ENCODE measurements at places on chromosomes 5 and 9.

DNA sequence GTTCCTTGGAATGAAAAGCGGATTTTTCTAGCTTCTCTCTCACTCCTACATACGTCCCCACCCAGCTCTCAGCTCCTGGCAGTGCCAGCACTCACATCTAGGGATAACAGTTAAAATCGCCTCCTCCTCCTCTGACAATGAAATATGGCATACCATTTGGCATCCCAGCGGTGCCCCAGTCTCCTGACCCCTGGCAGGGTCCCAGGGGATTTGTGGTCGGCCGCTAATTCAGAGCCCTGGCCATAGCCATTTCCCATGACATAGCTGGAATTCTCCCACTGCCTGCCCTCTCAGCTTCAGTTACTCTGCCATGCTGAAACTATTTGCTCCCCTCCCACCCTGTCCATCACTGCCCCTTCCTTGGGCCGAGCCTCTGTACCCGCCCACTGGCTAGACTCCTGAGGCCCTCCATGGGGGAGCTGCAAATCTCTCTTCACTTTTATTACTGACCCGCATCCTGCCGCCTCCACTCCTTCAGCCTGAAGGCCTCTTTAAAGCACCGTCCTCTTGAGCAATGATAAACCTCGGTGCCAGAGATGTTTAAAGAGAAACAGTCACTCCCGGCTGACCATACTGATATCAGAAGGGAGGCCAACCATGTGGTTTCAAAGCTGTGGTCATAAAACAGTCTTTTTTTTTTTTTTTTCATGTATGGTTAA is 139.8 kb downstream of the SLIT3 start:
- DNase-seq, result no peak

GRCh38 chr5:151570058-151570457 is 21.1 kb downstream of the FAT2 start:
- no peak for DNase-seq

DNA sequence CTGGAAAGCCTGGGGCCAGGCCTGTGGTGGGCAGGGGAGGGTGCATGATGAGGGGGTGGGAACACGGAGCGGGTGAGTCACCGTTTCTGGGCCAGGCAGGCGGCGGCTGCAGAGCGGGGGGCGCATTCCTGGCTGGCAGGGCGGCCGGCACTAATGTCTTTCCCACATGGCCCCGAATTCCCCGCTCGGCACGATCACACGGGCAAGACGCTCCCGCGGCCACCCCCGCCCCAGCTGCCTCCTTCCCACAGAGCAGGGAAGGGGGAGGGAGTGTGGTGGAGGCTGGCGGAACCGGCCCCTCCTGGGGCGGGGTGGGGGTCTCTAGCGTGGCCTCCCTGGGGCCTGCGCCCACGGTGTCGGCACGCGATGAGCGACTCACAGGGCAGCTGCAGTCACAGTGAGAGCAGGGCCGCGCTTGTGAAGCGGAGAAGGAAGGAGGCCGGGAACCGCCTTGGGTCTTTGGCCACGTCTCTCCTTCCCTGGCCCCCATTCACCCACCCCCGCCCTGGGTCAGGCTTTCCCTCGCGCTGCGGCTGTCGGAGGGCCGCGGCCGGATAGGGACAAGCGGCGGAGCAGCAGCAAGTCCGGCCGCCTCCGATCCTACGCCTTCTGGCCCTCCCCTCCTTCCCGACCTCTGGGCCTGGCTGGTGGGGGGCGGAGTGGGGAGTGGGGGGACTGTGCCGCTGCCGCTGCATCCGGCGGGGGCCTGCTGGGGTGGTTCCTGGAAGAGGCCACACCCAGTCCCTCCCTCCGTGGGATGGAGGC is 48.9 kb downstream of the CXXC5 start:
- no peak for DNase-seq

DNA sequence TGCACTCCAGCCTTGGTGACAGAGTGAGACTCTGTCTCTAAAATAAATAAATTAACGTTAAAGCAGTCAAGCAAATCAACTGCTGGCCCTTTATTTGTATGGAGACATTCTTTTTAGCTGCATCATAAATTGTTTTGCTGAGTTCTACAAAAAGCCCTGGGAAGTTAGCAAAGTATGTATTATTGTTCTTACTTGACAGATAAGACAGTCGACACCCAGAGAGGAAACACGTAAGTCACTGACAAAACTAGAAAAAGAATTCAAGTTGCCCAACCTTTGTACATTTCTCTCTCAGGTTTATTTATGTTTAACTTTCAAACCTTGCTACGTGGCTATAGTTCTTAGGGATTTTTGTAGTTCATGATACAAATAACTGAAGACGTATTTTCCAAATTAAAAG is 40.4 kb upstream of the MACIR start:
- DNase-seq, result no peak

DNA sequence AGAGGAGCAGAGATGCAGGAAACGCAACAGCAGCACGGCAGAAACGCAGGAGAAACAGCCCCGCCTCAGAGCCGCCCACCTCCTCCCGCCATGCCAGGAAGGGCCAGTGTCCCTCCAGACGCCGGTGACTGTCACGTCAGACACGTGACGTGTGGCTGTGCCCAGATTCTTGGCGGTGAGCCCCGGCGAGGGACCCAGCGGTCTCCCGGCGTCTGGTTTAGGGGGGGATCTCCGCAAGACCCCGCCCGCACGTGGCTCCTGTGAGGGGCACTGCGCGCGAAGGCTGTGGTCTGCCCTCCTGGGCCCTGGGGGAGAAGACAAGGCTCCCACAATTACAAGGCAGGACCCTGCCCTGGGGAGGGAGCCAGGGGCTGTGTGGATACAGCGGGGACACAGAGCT is 2.4 kb upstream of the LCN8 start:
- DNase-seq, result no peak

- DNase-seq, result no peak
Measured at GRCh38 chr5:56710826-56711590, 104.3 kb upstream of the MAP3K1 start.

GRCh38 chr5:109125755-109126429 is 283.9 kb downstream of the PJA2 start:
- DNase-seq, result no peak

DNA sequence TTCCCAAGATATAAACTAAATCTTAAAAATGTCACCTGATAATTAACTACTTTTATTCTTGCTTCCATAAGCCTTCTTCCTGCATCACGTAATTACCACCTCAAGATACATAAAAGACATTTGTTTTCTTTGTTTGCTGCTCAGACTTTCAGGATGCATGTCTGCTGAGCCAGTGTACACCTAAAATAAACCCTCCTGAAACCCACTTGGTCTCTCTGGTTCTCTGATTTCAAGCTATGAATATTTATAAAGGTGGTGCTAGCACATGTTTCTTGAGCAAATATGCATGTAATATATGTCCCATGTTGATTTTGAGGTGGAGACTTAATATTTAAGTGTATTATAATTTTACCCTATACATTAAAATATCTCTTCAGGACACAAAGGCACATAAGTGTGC is 1627.7 kb upstream of the CDH9 start:
- DNase-seq, result no peak

DNA sequence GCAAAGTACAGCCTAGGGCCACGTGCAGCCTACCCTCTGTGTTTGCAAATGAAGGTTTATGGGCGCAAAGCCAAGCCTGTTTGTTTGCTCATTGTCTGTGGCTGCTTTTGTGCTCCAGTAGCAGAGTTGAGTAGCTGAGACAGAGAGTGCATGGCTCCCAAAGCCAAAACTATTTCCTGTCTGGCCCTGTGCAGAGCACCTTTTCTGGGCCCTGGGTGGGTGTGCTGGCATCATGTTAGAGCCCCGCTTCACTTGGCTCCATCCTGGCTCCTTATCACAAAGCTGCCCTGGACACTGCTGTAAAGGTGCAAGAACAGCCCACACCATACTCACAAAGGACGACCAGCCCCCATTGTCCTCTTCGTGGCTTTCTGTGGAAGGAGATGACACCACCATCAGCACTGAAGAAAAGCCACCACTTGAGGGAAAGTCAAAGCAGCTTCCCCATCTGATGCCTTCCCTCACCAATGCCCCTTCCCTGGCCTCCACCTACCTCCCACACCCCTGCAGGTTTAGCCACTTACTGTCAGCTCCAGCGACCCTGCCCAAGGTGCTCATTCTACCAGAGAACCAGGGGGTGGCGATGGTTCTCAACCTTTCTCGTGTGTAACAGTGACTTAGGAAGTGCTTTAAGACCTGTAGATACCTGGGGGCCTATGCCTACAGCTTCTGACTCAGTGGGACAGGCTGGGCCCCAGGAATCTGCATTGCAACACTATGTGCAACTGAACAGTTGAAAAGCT is 23.4 kb downstream of the LCP2 start:
- peak; percentile 30 for DNase-seq

GRCh38 chr5:150190503-150190979 is 679 bp downstream of the SLC6A7 start:
- no peak for DNase-seq

- no peak for DNase-seq
Measured at GRCh38 chr5:37859805-37860204, 20.0 kb upstream of the GDNF start.

DNA sequence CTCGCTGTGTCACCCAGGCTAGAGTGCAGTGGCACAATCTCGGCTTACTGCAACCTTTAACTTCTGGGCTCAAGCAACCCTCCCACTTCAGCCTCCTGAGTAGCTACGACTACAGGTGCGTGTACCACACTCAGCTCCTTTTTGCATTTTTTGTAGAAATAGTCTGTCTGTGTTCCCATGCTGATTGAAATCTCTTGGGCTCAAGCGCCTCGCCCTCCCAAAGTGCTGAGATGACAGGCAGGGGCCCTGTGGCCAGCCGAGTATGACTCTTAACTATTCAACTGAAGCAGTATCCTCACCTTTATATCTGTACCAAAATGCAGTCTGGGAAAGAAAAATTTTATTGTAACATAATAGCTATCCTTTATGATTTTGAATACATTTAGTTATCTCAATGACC is 12.2 kb upstream of the NIM1K start:
- DNase-seq, result no peak

DNA sequence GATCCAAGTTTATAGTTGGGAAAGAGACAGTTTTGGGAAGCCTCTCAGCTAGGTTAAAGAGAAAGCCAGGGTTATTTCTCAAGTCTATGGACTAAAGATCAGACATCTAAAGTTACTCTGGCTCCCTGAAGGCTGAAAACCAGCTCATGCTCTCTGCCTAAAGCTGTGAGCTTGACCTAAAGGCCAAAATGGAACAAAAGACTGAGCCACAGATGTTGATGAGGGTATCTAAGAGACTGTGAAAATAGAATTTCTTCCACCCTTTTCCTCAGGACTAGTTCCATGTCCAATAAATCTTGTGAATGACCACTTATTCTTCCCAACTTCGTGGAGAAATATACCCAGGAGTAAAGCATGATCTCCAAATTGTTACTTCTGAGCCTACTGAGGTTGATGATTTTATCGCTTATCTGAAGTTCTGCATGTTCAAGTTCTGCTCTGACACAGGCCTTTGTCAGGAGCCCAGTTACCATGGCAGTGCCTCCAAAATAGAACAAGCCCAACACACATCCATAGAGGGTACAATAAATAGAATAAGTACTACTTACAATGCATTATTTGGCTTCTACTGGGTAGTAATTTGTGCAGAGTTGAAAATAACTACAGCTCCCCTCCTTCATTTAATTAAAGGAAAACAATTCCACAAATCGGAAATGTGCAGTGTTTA is 373.6 kb downstream of the NTRK2 start:
- DNase-seq, result peak; percentile 27

- DNase-seq, result peak; percentile 92
Measured at GRCh38 chr9:136483589-136484152, 831 bp upstream of the SEC16A start.

DNA sequence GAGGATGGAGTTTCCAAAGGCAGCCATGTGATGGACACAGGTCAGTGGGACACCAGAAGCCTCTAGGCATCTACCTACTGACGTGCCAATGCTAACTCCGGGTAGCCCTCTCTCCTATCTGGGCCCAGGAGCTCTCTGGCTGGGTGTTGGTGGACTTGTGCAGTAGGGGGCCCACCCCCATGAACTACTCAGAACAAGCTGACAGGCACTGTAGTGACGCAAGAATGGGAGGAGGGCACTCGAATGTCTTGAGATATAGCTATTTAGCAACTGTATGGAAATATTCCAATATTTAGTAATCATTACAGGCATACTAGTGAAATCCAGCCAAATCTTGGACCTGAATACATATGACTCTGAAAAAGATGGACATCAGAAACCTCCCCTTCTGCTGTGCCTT is 5.7 kb upstream of the DOCK2 start:
- DNase-seq, result no peak

DNA sequence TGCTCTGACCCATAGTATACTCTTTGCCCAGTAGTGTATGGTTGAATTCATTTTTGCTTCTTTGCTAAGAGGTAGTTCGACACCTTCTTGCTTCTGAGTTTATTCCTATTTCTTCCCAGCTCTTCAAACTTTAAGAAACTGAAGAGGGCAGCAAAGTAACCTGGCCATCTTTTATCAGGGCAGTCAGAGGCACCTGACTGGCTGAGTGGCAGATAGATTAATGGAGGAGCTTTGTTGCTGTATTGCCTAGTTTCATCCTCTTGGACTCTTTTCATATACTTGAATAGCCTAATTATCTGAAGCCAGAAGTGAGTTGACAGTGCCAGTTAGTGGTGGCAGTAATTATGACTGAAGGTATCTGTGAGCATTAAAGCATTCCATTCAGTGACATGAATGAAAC is 82.5 kb downstream of the UHRF2 start:
- DNase-seq, result no peak

- DNase-seq, result no peak
Measured at GRCh38 chr9:120915854-120916470, 10.6 kb downstream of the TRAF1 start.

DNA sequence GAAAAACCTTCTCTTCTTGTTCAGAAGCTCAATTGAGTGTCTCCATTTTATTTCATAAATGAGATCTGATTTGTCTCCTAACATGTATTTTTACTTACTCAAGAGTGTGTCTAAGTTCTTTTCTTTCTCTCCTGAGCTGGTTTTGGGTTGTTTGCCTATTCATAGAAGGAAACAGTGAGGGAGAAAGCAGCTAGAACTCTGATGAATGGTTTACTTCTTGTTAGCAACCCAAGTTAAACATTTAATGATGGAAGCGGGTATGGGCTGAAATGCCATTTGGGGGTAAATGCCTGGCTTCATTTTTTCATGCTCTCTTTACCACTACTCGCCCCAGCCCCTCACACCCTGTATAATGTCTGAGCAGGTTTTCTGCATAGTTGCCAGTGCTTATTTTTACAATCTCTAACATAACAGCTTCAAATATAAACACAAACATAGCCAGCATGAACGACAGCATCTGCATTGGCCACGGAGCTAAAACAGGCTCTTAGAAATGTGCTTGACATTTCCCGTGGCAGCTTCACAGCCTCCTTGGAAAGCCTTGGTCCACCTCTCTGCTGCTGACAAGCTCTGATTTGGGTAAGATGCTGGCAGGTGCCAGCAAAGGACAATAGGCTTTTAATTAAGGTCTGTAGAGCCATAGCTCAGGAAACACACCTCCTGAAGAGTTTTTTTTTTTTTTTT is 321.1 kb downstream of the ARHGEF28 start:
- no peak for DNase-seq

- DNase-seq, result no peak
Measured at GRCh38 chr5:140130949-140131733, 5.4 kb downstream of the IGIP start.

DNA sequence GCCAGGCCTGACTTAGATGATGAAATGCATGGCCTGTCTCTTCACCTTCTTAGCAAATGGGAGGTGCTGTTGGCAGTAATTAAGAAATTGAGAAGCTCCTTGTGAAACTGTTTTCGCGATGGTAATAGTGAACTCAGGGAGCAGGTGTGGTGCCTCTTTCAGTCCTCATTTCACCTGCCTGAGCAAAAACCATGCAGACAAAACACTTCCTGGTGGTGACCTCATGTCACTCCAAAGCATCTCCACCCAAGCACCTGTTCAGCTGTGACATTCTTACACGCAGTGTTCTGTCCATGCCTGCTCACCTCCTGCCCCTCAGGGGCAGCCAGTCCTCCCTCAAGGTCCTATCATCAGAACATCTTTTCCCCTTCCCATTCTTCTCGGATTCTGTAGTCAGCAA is 146.5 kb downstream of the CD180 start:
- DNase-seq, result no peak

Data from hippocampal formation (tissue), 2 donors.